ENCODE measurements at places on chromosomes 1 and 21.
A peak's percentile ranks its signal among the peaks of the same experiment; 100 is the strongest.

- no peak for DNase-seq
These were observed 55.5 kb downstream of the LDLRAD2 start for GRCh38 chr1:21867451-21867996.

GRCh38 chr1:232302376-232303221 is 327.3 kb downstream of the SIPA1L2 start:
- no peak for DNase-seq

- DNase-seq, result no peak
These were observed 139.1 kb upstream of the DPT start for GRCh38 chr1:168867941-168868634.

DNA sequence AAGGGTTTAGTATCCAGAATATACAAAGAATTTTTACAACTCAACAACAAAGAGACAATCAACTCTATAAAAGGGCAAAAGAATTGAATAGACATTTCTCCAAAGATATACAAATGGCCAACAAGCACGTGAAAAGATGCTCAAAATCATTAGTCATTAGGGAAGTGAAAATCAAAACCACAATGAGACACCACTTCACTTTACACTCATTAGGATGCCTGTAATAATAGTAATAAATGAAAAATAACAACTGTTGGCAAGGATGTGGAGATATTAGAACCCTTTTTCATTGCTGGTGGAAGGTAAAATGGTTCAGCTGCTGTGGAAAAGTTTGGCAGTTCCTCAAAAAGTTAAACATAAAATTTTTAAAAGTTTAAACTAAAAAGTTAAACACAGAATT is 7.0 kb upstream of the ABCD3 start:
- DNase-seq, result no peak

GRCh38 chr1:29883411-29883832 is 647.1 kb downstream of the PTPRU start:
- no peak for DNase-seq

DNA sequence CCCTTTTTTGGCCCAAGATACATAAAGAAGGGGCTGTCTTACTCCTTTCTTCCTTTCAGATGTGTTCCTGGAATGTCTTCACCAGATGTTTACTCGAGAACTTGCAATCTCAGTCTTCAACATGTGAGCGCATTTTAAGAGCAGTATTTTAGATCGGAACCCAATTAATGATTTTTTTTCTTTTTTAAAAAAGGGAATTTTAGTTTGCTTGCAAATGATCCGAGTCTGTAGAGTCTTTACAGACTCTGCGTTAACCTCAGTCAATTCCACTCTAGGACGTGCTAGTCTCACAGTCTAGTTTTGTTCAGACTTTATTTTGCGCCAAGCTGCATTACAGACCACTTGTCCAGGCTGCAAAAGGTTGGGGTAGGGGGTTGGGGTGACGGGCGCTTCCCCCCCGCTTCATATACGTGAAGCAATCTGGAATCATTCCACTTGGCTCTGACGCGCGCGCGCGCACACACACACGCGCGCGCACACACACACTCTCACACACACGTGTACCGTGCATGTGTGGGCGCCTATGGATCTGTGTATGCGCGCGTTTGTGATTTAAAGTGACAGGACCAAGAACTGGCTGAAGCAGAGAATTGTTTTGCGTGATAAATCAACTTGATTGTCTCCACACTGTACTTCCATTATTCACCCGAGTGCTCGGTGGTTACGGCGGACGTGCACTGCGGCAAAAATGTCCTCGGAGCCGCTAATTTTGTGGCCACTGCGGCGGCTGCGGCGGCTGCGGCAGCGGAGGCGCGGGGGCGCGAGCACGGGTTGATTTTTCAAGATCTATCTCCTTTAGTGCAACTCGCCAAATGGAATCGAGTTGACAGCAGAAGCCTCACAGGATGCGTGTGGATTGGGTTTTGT is 25.6 kb upstream of the NFIA start:
- DNase-seq, result peak; percentile 69

Data from head of caudate nucleus (tissue), 42 donors.